ENCODE measurements at places on chromosomes 3 and 15.

- DNase-seq = no peak
These were observed 24.7 kb upstream of the MCTP2 start for GRCh38 chr15:94206463-94207167.

DNA sequence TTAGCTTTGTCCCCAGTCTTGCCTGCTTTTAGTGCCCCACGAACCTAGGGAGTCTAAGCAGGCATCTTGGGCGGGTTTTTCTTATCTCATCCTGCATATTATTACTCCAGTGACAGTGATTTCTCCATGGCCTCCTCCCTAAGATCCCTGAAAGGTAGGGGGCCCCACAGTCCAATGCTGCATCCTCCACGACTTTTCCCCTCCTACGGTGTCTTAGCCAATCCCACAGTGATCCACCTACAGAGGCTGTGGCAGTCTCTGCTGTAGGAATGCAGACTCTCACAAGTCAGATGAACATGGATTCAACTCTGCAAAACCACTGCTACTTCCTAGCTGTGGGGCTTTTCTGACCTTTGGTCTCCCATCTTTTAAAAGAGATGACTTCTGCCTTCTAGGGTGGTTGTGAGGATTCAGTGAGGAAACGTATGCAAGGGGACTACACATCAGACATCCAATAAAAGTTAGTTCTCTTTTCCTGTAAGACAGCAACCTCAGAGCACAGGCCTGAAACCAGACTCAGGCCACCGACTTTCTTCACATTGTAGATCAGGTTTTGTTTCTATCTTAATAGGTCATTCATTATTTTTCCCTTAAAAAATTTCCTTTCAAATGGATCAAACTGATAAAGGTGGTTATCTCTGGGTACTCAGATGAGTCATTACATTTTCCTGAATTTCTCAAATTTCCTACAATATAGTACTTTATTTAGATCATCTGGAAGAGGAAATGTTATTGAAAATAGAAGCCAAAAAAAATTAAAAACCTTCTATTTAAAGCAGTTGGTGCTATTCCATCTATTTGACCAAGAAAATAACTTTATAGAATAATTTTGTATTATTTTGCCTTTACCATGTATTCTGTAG is 23.2 kb downstream of the ILDR1 start:
- no peak for DNase-seq

DNA sequence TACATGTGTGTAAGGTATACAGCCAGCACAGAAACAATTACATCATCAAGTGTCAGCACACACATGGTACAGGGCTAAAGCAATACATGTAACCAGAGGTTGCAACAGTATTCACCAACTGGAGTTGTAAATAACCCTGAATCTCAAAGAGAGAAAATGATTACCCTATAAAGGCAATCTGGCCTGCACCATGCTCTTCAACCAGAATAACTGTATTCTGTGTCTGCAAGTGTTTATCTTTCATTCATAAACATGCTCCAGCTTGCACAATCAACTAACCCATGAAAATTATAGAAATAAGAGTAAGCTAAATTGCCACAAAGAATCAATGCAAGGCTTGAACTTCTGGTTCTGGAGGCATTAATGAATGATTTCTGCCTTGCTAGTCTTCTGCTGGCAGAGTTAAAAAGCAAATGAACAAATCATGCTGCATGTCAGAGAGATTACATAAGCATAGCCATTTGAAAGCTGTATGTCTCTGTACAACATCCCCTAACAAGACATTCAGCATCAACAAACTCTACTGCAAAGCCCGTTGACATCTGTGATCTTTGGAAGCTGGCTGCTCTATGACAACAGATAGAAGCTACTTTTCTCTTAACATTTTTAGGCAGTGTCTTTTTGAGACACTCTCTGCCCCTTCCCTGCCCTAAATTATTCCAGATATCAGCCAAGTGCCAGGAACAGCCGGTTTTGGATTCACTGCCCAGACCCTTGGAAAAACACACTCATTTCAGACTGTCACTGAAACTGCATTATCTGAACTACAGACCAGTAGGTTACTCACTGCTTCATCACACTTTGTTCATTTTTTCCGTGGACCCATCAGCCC is 871.0 kb downstream of the OTOL1 start:
- DNase-seq = no peak

- DNase-seq = no peak
These were observed 46.3 kb upstream of the GCNT3 start for GRCh38 chr15:59565299-59565698.

DNA sequence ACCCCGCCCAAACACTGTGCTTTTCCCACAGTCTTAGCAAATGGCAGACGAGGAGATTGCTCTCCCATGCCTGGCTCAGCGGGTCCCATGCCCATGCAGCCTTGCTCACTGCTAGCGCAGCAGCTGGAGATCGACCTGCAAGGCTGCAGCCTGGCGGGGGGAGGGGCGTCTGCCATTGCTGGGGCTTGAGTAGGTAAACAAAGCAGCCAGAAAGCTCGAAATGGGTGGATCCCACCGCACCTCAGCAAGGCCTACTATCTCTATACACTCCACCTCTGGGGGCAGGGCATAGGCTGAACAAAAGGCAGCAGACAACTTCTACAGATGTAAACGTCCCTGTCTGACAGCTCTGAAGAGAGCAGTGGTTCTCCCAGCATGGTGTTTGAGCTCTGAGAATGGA is 27.2 kb upstream of the WDR5B start:
- no peak for DNase-seq

DNA sequence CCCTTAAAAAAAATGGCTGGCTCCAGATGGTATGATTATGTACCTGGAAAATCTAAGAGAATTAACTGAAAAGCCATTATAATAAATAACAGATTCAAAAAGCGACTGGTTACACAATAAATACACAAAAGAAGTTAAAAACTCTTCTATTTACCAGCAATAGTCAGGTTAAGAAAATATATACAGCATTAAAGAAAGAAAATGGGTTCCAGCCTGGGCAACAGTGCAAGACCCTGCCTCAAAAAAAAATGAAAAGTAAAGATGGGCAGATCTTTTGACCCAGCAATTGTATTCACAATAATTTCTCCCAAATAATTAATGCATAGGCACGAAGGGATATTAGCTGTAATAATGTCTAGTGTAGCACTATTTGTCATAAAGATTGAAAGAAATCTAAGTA is 8.7 kb downstream of the TBC1D5 start:
- DNase-seq = no peak

DNA sequence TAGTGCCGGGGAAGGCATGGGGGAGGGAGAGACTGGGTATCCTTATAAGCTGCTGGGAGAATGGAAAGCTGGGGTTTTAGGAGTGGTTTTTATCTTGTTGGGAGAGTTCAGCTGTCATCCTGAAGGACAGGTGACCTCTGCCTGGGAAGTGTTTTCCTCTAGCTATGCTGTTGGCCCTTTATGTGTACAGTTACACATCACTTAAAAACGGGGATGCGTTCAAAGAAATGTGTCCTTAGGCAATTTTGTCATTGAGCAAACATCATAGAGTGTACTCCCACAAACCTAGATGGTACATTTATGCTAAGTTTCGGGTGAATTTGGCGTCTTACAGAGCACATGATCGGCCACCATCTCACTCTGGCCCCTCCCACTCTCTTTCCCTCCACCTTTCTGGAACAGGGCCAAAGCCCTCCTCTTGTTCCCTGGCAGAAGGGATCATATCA is 164.3 kb upstream of the NUDT16 start:
- DNase-seq = no peak

DNA sequence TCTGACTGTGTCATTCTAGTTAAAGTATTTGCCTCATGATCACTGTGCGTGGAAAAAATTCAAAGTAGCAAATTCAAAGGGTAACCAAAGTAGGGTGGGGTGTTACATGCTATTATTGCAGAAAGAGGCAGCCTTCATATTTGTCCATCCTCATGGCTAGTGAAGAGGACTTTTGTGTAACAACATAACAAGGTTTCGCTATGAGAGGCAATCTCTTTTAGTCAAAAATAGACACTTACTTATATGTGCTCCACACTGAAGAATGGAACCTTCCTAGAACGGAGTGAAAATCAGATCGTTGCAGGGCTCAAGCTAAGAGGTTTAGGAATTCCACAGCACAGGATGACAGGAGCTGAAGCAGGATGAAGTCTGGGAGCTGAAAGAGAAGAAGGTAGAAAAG is 345.1 kb upstream of the CBLB start:
- no peak for DNase-seq

- DNase-seq = no peak
These were observed 517 bp downstream of the FBN1 start for GRCh38 chr15:48644827-48645557.

- DNase-seq = no peak
These were observed 20.3 kb upstream of the FRMD4B start for GRCh38 chr3:69406163-69406562.

DNA sequence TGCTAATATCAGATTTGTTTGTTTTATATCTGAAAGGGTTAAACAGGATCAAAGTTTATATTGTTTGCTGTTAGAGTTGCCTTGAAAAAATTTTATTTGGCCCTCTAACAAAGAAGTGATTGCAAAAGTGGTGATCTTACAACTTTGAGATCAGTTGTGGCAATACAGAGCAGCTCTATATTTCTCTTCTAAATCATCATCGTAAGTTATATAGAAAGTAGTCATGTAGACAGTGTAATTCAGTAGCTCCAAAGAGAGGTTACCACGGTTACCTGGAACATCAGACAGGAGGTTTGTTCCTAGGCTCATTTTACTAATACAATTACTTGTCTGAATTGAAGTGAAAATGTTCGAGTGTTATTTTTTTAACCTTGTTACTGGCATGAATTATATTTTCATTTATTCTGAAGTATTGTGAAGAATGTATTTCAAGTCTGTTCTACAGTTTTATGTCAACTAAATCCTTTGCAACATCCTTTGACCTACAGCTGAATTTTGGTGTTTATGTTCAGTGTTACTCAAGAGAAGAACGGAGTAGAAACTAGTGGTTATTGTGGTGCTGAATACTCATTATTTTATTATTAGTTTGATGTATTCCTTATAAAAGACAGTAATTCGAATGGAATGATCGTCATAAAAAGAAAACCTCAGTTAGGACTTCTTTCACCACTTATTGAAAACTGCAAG is 214.2 kb downstream of the NAALADL2 start:
- no peak for DNase-seq

DNA sequence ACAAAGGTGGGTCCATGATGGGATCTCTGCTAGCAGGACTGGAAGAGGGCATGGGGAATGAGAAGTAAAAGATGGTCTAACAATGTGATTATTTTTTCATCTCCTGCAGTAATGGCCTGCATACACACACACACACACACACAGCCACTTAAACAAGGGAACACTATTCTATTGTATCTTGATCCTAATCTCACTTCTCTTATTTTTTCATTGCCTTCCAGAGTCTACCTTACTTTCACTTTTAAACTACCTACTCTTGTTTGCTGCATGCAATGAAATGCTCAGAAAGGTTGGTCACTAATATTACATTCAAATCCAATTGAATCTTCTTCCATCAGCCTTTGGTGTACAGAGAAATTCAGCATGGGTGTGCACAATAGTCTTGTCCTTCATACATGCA is 853.8 kb downstream of the IGSF11 start:
- no peak for DNase-seq

DNA sequence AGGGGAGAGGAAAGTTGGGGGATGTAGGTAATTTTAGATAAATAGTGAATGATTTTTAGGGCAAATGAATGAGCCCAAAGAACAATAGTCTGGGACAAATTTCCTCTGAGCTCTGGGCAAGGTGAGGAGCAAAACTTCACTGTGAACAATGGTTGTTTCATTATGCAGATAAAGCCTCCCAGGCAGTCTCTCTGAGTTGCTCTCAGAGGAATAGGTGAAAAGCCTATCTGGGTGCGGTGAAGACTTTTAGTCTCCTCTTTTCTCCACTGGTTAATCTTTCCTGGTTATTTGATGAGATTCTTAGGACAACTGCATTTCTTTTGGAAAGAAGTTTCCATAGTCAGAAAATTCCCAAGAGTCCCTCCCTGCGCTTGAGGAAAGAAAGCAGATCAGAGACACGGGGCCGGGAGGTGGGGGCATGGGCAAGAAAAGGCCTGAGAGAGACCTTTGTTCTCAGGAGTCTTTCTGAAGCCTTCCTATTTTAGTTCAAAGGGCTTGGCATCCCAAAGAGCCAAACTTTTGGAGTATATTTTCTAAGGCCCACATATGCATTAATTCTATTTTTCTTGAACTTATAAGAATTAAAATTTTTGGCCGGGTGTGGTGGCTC is 353.6 kb upstream of the SLCO3A1 start:
- no peak for DNase-seq

- DNase-seq = no peak
These were observed 33.5 kb downstream of the UMPS start for GRCh38 chr3:124763644-124764358.

GRCh38 chr3:178768072-178768864 is 232.0 kb downstream of the KCNMB2 start:
- no peak for DNase-seq

DNA sequence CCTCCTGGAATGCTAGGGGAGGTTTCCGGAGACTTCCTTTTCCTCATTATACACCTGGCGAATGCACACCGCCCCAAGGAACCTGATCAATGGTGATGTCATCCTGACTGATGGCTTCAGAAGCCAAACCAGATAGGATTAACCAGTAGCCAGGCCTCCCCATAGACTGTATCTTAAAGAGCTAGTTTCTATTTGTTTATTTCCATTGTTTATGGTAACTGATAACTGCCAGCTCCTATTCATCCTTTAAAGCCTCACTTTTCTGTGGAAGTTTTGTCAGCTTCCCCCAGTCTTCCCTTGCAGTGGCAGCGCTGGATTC is at the start of gene MKRN2OS:
Gene MKRN2OS (minus strand): TSS at position 27 of the 319 bp plus-strand sequence. CDS start 35 bp downstream, outside the sequence.
- DNase-seq = no peak

GRCh38 chr3:106294121-106294520 is 425.3 kb upstream of the CBLB start:
- DNase-seq = no peak

DNA sequence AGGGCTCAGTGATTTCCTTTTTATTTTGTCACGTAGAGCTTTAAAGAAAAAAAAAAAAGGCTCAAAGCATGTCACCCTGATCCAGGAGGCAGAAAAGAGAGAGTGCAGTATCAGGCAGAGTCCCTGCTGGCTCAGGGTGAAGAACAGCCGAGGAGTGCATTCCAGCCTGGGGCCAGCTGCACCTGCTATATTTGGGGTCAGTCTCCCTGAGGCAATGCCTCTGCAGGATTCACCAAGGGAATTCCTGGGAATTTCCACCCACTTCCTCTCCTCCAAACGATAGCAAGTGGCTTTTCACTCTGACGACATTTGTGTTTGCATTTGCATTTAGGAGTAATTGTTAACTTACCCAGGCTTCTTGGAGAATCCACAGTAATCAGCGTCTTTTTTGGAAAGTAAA is 202.9 kb upstream of the CTNNB1 start:
- no peak for DNase-seq

DNA sequence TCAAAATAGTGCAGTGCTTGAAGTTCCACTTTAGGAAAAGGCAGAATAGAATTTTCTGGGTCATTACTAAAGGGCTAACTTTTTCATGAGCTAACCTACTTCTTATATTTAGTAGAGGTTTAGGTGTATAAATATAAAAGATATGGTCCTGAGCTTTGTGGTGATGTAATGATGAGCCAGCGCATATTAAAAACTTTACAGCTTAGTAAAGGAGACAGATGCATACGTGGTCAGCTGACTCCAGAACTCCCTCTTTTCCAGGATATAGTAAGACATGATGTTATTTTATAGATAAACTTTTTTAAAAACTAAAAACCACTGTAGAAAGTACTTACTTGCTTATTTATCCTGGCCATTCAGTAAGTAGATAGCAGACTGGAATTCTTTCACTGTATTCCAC is 895.0 kb downstream of the CADM2 start:
- DNase-seq = no peak

GRCh38 chr3:127792541-127793292 is 29.6 kb downstream of the MGLL start:
- DNase-seq = no peak

GRCh38 chr3:40211579-40211978 is 97.9 kb upstream of the EIF1B start:
- DNase-seq = no peak

Measured in renal cortex interstitium (tissue), 15 donors.